ENCODE measurements at places on chromosomes 1 and 21.

DNA sequence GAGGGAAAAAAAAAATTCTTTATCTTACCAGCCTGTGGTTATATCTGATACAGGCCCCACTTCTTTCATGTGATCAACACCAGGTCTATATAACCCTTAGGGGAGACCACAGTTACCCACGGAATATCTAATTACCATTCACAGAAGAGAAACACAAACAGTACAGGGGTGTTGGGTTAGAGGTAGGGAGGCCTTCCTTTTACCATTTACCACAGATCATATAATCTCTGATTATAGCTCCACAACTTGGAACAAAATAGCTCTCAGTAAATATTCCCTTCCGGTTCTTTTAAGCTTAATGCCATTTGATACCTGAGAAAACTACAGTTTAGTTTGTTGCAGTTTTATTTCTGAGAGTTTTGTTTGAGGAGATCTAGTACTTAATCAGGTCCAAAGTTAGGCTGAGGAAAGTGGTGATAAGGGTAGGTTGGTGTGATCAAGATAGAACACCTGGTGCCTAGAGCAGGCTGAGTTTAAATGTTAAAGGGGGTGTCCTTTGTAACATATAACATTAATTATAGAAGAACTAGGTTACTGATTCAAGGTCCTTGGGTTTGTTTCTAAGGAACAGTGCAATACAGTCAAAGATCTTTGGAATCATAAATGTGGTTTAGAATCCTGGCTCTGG is 14.1 kb downstream of the EPB41 start:
- DNase-seq = no peak

GRCh38 chr1:18396247-18396980 is 84.3 kb upstream of the KLHDC7A start:
- DNase-seq = no peak

GRCh38 chr1:208174731-208175507 is 69.3 kb downstream of the PLXNA2 start:
- no peak for DNase-seq

GRCh38 chr1:178536844-178537371 is 24.0 kb downstream of the TEX35 start:
- no peak for DNase-seq

DNA sequence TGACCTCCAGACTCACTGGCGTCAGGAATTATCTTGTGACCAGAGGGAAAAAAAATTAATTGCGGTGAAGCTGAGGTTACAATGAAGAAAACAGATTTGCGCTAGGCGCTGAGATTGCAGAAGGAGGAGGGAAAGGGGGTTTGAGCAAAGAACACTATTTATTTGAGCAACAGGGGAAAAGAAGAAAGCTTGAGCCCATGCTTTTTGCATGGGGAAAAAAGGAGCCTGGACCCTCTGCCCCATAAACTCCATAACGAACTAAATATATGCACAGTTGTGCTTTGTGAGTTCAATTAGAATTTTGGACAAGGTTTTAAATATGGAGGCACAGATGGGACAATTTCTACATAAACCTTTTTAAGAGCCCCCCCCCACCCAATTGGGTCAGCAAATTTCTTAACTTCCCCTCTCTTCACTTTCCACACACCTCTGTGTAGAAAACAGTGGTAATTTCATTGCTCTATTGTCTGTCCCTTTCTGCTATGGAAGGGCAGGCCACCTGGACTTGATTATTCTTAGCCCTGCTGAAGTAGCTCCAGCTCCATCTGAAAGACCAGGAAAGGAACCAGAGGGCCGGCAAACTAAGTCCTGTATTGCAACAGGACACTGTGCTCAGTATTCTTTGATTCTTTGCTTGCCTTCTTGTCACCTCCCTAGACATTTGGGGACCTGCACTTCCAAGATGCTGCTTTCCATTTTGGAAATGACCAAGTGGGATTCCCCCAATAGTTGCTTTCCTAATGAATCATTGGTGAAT is 862 bp upstream of the ID3 start:
- no peak for DNase-seq

- DNase-seq = no peak
Observed at GRCh38 chr1:237152506-237153335, 110.7 kb downstream of the RYR2 start.

DNA sequence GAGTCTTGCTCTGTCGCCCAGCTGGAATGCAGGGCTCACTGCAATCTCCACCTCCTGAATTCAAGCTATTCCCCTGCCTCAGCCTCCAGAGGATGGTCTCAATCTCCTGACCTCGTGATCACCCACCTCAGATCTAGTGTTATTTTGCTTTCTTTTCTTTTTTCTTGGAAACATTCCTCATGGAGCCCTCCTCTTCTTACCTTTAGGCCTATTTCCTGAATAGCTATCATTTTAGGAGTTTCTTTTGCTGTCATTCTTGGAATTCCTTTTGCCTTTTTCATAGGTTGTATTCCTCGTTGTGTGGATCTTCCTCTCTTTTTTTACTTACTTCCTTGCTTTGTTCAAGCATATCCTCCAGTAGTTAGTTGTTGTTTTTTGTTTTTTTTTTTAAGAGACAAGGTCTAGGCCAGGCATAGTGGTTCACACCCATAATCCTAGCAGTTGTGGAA is 173.8 kb downstream of the RASAL2 start:
- no peak for DNase-seq

GRCh38 chr21:44853601-44854390 is 19.7 kb downstream of the PTTG1IP start:
- DNase-seq = no peak

DNA sequence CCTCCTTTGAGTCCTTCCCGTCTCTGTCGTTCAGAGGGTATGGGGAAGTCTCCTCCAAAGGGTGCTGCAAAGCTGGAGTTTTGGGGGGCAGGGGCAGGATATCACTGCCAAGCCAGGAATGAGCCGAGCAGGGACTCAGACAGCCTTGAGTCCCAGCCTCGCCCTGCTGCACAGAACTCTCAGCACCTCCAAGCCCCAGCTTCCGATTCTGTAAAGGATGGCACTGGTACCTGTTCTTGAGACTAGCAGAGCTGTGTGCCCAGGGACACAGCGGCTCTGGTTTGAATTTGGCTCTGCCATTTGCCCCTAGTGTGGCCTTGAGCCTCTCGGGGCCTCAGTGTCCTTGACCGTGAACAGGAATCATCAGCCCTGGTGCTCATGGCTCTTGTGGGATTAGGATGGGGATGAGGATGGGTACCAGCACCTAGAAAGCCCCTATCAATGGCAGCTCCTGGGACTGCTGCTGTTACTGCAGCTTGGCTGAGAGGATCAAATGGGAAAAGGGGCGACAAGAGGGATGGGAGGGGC is 1.5 kb upstream of the FBLIM1 start:
- no peak for DNase-seq

DNA sequence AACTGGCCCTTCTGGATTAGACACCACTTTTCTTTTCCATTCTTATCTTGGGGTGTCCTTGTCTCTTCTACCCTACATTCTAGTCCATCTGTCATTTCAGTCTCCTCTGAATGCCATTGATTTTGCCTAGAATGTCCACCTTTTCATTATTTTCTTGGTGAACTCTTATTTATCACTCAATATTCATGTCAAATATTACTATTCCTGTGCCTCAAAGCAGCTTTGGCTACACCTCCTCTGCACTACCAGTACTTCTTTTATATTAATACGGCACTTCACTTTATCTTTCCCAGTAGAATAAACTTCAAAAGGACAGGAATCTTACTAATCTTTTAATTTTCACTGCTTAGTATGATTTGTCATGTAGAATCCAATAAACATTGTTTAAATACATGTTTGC is 186.4 kb upstream of the DPYD start:
- DNase-seq = no peak

DNA sequence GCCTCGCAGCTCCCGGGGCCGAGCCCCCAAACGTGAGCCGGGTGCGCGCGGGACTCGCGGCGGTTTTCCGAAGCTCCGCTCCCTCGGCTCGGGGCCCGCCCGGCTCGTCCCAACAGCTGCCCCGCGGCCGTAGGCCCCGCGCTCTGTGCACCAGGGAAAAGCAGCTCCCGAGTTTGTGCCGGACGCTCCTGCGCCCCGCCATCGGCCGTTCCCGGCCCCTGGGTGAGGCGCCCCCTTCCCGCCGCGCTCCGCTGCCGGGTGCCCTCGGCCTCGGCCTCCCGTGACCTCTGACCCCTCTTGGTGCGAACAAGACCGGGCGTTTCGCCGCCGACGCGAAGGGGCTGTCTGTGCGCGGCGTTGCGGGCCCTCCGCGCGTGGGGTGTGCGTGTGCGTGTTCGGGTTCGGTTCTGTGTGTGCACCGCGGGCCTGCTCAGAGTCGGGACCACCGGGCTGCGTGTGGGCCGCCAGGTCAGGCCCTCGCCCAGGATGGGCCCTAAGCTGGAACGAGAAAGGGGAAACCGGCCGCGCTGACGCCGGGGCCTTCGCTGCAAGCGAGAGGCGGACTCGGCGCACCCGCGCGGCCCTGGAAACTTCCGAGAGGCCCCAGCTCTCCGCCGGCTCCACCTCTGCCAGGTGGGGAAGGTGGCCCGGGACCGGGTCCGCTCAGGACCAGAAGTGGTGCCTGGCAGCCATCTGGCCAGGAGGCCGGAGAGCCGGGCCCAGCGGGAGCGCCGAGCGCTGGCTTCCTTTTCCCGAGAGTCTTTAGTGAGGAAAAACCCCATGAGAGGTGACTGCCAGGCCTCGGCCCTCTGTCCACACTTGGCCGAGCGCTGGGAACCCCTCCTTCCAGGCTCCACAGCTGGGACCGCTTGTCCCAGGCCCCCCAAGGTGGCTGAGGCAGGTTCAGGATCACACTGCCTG is 1.9 kb downstream of the PRDM16 start:
- no peak for DNase-seq

DNA sequence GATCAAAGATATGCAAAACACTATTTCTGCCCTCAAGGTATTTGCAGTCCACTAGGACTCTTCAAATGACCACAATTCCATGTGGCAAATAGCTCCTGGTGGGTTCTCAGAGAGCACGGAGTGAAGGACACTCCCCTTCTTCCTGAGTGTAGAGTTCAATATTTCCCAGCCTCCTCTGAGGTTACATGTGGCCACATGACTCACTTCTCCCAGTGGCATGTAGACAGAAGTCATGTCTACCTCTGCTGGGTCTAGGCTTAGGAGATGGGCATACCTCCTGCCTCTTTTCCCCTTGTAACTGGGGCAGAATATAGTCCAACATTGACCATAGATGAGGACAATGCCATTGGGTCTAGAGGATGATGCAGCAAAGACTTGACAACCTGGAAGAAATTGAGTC is 191.4 kb downstream of the MIS18A start:
- no peak for DNase-seq

GRCh38 chr1:242530761-242531160 is 6.3 kb upstream of the PLD5 start:
- DNase-seq = no peak

DNA sequence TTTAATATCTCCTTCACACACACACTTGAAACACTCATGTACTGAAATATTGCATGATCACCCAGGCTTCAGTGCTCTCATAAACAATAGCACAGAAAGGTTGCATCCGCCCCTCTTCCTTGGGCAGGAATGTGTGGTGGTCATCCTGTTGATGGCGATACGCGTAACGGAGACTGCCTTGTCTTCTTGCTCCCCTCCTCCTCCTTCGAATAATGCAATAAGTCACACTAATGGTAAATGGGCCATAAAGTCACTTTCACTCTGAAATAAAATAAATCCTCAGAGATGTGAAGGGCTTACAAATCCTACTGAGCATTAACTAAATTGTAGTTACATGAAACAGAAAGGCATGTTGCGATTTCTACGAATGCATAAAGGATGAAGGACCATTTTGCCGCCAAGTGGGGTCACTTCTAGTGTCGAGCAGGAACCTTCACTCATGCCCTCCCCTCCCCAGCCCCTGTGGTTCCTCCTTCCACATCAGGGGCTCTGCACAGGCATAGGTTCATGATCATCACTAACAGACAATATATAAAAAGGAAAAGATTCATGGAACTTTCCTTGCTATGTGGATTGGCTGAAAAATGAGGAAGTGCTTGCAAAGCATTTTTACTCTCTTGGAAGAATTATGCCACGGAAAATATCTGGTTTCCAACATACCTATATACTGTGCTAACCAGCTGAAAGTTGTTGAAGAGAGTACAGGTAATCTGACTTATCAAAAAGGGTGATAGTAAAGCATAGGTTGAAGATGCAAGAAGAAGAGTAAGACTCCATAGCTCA is 1.2 kb upstream of the PGBD5 start:
- DNase-seq = no peak

GRCh38 chr21:29296446-29296845 is 2.3 kb upstream of the BACH1 start:
- no peak for DNase-seq

- DNase-seq = no peak
Observed at GRCh38 chr21:31888936-31889371, 16.1 kb downstream of the HUNK start.

DNA sequence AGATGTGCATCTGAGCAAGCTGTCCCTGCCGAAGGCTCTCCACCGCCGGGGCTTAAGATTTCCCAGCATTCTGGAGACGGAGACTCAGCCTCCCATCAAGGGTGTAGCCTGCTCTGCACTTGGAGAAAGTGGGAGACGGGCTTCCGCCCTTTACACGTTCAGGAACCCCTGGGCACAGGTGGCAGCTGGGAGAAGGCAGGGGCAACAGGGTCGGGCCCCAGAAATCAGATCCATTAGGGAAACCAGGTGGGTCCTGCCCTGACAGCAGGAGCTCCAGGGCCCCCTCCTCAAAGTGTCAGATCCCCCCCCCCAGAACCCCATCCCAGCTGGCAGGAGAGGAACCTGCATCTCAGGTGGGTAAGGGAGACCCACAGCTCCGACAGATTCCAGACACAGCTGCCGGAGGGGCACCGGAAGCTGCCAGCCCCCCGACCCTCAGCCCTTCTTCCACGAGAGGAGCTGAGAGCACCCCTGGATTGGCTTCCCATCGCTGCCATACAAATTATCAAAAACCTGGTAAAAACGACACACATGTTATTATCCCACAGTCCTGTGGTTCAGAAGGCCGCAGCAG is 236.6 kb downstream of the NPHP4 start:
- no peak for DNase-seq

GRCh38 chr1:178501705-178502329 is 5.1 kb upstream of the CLEC20A start:
- DNase-seq = no peak

GRCh38 chr1:2636733-2637132 is 3.9 kb upstream of the MMEL1 start:
- no peak for DNase-seq

- no peak for DNase-seq
Observed at GRCh38 chr1:233172201-233172600, 123.3 kb downstream of the PCNX2 start.

- DNase-seq = no peak
Observed at GRCh38 chr1:241555526-241555925, 23.3 kb downstream of the KMO start.

DNA sequence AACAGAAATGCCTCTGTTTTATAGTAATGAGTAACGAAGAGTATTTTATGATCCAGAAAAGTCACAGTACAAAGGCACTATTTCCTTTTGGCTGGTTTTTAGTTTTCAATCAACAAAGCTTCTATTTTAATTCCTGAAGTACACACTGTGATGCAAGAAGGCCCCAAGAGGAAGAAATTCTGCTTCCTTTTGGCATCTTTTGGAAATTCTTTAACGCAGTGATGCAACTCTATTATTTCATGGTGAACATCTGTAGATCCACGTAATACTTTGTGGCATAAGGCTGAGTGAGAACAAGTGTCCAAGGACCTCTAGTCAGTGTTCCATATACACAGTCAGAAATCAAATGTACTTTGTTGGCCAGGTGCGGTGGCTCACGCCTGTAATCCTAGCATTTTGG is 137.5 kb downstream of the TGFB2 start:
- DNase-seq = no peak

All from stimulated activated CD8-positive, alpha-beta memory T cell treated with anti-CD3 and anti-CD28 coated beads, Interleukin-4, amount 100 ng/mL, for 4 hours (primary cell).